Progenitor cell of endocrine pancreas (in vitro differentiated cells): ENCODE measurements at places on chromosomes 3 and 15.

- DNase-seq = no peak
These were observed 66.3 kb upstream of the LRIG1 start for GRCh38 chr3:66567077-66567476.

DNA sequence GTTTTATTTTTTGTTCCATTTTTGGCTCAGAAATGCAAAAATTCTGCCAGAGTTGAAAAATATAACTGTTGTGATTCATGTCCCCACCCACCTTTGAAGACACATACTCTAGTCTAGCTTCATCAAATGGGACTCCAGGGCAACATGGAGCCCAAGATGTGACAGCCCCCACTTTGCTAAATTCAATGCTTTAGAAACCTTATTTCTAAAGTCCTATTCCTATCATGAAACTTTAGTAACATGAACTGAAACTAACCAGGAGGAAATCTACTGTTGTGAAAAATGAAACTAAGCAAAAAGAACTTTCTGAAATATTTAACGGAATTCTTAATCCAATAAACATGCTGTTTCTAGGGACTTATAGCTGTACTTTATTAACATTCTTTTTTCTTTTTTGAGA is 20.3 kb downstream of the UBP1 start:
- no peak for DNase-seq

- DNase-seq = no peak
These were observed 54.7 kb downstream of the RPL22L1 start for GRCh38 chr3:170815340-170815739.

DNA sequence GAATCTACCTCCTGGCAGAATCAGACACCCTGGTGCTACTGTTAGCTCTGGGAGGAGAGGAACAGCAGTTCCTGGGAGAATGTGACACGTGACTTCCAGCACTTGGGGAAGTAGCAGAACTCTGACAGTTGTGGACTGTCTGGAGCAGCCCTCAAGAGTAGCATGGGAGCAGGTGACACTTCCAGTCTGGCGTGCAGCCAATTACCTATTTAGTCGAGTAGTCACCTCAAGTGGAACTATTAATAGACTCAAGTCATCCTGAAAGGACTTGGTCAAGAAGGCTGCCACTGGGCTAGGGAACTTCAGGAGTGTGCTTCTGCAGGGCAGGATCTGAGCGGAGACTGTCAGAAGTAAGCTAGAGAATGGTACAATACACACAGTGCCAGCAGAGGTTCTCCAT is 62.3 kb downstream of the MTHFS start:
- DNase-seq = no peak

- DNase-seq = no peak
These were observed 2.4 kb upstream of the CORO2B start for GRCh38 chr15:68576235-68576892.

GRCh38 chr3:120177151-120177550 is 82.9 kb upstream of the GSK3B start:
- no peak for DNase-seq

- DNase-seq = no peak
These were observed 43.4 kb downstream of the PPP2R3A start for GRCh38 chr3:136008732-136009470.

DNA sequence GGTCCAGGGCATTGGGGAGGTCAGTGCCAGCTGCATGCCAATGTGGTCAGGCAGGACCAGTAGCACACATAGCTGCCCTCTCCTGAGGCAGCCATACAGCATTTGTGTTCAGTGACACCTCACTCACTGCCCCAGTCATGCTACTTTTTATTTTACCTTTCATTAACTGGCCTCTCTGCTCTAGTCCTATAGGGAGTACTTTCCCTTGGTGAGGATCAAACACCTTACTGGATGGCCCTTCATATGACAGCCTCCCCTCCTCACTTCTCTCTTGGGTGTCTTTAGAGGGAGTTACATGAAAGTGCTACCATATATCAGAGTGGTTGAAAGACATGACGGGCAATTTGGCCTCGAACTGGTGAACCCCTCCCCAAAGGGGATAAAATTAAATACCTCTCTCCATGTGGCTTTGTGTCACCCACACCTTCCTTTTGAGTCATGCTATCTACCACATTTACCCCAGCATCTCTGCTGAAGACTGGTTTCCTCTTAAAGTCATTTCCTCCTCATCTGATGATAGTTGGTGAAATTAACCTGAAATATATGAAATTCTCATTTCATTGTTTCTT is 17.6 kb downstream of the RLBP1 start:
- no peak for DNase-seq

DNA sequence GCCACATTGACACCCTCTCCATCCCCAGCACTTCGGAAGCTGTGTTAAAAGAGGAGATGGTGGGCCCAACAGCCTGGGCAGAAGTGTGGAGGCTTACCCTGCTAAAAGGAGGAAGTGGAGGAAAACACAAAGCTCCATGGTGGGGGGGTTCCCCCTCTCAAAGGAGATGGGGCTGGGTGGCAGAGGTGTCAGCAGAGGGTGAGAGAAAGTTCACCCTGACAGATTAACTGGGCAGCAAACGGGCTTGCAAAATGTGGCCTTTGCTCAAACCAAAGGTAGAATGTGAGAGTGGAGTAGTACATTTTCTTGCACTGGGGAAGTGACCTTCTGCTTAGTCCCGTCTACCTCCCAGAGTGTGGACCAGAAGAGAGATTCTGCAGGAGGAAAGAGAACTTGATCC is 44.7 kb downstream of the MYO1E start:
- no peak for DNase-seq

DNA sequence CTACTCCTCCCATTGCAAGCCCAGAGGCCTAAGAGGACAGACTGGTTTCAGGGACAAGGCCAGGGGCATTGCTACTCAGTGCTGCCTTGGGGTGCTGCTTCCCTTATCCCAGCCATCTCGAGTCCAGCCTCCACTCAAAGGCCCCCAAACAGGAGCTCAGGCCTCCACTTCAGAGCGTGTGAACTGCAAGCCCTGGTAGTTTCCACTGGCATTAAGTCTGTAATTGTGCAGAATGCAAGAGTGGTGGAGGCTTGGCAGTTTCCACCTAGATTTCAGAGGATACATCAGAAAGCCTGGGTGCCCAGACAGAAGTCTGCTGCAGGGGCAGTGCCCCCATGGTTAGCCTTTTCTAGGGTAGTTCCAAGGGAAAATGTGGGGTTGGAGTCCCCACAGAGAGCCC is 192.8 kb upstream of the ST8SIA2 start:
- no peak for DNase-seq

GRCh38 chr15:90376789-90377188 is 11.3 kb upstream of the IQGAP1 start:
- no peak for DNase-seq
